ENCODE measurements at places on chromosomes 5 and 9.

GRCh38 chr9:98880311-98881015, 63.2 kb upstream of the COL15A1 start:
- DNase-seq = no peak

- DNase-seq = no peak
These were observed 17.7 kb downstream of the SLC28A3 start for GRCh38 chr9:84322828-84323227.

DNA sequence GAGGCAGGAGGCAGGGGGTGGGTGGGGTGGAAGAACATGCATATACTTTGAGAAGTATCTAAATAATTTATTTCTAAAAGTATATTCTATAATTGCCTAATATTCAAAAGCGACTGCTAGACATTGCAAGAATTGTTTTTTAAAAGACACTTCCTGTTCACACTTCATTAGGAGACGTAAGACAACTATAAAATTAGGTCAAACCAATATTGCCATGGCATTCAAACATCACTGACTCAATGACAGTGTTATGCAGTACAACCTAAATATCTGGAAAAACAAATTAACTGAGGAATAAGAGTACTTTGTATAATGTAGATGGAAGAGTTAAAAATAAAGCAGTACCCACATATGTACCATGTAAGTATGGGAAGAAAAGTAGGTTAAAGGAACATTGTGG, 4.5 kb downstream of the CCNH start:
- no peak for DNase-seq

DNA sequence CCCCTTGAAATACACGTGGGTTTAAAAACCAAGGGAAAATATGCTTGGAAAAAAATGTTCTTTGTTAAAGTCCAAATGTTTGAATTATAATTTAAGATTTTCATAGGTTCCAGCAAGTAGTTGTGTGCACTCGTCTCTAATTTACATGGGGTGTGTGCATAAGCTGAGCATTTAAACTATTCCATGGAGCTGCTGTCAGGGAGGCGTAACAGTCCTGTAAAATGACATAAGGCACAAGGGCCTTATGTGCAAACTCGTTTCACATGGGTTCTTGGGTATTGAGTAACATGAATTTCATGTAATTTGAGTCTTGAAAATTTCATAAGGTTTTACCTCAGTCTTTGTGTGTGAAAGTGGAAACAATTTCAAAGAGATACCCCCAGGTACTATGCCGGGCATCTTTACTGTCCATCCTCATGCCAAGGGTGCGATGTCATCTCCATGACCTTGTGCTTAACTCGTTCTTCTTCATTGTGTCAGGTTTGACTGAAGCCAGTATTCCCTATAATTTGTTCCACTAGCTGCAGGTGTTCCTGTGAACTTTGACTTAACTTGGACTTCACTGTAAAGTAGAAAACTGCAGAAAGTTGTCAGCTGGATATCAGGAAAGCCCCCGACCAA, 359.3 kb downstream of the SH3GL2 start:
- DNase-seq = no peak

DNA sequence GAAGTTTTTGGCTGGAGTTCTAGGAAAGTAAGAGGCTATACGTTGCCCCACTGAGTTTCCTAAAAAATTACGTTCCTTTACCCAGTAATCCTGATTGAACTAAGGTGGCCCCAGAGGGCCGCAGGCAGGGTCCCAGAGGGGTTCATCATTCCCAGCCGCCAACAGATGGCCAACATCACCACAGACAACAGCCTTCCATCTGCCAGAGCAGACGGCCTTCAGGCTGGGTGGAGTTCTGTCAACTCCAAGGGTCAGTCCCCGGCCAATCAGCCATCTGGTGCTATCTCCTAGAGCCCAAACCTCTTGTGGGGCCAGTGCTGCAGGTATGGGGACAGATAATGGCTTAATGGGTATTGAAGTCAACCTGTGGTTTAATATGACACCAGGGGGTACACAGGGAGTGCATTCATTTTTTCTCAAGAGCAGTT, 30.4 kb downstream of the TBC1D2 start:
- no peak for DNase-seq

GRCh38 chr9:128494108-128494745, 10.3 kb upstream of the GLE1 start:
- DNase-seq = no peak

GRCh38 chr9:130193531-130194377, 21.6 kb downstream of the NCS1 start:
- DNase-seq = no peak

GRCh38 chr9:75087289-75087823, 599 bp downstream of the NMRK1 start:
- no peak for DNase-seq

DNA sequence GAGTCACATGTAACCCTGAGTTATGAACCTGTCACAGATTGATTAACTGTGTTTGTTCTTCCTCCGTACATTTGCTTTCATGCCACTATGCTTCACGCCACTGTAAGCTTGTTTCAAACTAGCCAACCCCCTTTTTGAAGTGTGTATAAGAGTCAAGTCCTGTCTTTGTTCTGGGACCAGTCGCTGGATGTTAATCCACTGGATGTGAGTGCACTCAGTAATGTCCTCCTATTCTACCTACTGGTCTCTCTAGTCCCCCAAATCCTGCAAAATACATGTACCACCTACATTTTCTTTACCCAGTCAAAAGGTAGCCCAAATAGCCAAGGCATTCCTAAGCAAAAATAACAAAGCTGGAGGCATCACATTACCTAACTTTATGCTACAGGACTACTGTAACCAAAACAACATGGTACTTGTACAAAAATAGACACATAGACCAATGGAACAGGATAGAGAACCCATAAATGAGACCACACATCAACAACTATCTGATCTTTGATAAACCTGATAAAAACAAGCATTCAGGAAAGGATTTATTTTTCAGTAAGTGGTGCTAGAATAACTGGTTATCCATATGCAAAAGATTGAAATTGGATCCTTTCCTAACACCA, 1139.1 kb upstream of the SEMA6A start:
- DNase-seq = no peak

DNA sequence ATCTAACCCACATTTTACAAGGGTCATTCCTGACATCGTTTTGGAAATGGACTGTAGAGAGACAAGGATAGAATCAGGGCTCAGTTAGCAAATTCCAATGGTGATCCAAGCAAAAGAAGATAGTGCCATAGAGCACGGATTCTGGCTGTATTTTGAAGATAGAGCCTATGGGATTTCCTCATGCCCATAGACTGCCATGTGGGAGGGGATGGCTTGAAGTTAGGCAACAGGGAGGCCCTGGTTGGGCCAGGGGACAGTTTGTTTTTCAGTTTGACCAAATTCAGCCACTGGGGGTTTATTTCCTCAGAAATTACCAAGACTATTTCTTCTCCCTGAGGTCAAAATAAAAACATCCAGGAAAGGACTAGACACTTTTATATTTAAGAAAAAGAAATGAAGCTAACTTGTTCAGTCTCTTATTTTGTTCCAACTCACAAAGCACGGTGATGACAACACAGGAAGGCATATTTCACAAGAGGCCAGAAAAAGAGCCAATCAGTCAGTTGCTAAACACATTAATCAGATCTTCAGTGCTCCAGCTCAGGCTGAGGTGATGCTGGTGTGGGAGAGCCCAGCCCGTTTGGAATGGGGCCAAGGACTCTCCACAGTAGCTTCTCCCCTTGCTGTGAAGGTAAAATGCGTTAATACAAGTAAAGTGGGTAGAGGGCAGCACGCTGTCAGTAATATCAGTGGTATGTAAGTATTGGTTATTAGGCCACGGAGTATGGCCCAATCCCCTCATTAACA, 4.4 kb upstream of the DCTN4 start:
- DNase-seq = no peak

GRCh38 chr9:98201102-98201501, 8.7 kb upstream of the CORO2A start:
- no peak for DNase-seq

- DNase-seq = no peak
These were observed 87.6 kb downstream of the AMBP start for GRCh38 chr9:113990570-113990907.
